ENCODE measurements at places on chromosomes 5 and 9. TPM values are rescaled to one million over a fixed set of nuclear protein-coding genes. Genes with fewer than 3 reads are reported as not detected.

DNA sequence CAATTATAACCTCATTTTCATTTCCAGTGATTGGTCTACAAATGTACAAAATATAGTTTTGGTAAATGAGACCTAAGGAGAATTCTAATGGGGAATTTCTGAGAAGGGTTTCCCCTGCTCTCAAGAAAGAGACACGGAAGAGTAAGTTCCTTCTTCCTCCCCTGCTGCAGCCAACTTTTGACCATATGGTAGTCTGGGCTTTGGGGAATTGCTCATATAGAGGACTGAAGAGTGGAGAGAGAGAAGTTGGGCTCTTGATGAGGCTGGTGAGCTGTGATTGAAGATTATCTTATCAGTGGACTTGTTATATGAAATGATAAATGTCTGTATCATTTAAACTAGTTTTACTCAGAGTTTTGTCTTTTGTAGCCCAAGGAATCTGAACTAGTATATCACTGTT lies 4.3 kb upstream of the LNPEP start:
- H3K27me3 ChIP-seq = no peaks in the 10 kb centered on the region
- H3K36me3 ChIP-seq = no peaks in the 10 kb centered on the region
- no peak overlapping the region for H3K27ac ChIP-seq
- no peak for DNase-seq
- H3K4me3 ChIP-seq = no peak overlapping the region

MLLT3 gene
- total RNA-seq = 26.6 TPM

SPDL1 gene
- total RNA-seq = 19.1 TPM

GAPT gene
- total RNA-seq = 1.8 TPM

DNA sequence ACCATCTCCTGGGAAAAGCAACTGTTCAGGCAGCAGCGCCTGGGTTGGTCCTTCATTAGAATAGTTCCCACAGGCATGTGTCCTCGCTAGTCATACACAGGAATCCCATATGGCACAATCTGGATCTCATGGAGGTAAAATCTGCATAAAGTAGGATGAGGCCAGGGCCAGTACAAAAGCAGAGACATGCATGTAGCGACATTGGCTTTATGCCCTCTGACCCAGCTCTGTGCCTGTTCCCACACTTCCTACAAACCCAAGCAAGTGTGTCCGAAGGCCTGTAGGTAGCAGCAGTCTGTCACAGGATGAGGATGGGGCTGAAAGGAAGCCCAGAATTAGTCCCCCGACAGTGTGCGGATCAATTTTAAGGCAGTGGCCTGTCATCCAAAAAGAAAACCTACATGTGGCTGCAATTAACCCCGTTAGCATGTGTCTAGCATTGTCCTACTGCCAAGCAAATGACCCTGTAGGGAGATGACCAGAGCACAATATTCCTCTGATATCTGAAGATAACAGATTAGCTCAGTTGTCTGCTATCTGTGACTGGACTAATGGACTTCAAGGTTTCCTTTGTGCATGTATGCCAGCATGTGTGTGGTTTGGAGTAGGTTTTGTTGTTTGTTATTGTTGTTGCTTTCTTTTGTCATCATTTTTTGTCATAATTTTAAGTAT lies 178.8 kb downstream of the TMEM161B start:
- no peaks in the 10 kb centered on the region for H3K4me1 ChIP-seq
- H3K36me3 ChIP-seq = no peaks in the 10 kb centered on the region
- no peak overlapping the region for H3K4me3 ChIP-seq
- H3K27ac ChIP-seq = no peak overlapping the region
- H3K27me3 ChIP-seq = no peaks in the 10 kb centered on the region

DNA sequence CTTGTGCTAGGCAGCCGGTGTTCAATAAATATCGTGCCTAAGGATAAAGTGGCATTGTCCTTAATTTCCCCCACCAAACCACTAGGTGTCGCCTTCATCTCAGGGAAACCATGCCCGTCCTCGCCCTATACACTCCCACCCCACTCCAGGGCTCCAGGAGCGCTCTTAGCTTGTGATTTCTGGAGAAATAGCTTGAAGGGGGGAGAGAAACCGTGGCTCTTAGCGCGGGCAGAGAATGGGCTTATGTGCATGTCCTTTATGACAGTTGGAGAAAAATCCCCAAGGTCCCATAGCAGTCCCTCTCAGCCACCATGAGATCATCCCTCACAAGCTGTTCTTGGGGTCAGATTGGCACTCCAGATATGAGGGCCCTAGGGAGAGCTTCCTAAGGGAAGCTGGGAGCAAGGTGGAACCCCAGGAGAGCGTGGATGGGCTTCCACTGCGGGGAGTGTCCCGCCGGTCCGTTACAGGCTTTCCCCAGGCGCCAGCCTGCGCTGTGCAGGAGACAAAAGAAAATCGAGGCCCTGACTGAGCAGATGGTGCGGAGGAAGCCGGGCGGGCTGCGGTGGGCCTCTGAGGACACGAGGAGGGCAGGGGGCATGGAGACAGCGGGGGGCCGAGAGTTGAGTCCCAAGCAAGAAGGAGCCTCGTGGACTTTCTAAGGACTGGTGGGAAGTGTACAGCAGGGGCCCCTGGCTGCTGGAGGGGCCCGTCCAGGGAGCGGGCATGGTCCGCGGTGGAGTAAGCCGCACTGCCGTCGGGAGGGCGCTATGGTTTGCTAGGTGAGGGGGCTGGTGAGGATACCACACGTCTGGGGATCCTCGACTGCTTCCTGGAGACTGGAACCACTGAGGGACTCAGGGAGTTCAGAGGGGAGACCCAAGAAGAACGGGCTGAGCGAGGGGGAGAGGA lies 750 bp upstream of the NPR2 start:
- H3K27me3 ChIP-seq = no peaks in the 10 kb centered on the region
- H3K27ac ChIP-seq = no peak overlapping the region
- DNase-seq = peak; percentile 39

DNA sequence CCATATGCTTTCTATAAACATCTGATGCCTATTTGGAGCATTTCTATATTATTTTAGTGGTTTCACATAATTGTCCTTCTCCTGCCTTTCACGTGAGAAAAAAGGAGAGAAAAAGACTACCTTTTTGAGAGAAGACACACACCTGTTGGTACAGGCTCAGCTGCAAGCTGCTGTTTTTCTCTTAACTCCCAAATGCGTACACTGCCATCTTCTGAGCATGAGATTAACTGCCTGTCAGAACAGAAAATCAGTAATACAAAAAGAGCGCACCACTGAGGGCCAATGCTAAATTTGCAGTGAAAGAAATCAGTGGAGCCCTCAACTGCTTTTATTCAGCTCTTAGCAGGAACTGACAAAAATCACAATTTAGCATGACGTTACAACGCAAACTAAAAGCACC lies 54.9 kb downstream of the WDR41 start:
- no peak overlapping the region for H3K27ac ChIP-seq
- H3K4me3 ChIP-seq = no peak overlapping the region
- H3K27me3 ChIP-seq = no peaks in the 10 kb centered on the region

- no peaks in the 10 kb centered on the region for H3K27me3 ChIP-seq
- H3K36me3 ChIP-seq = no peaks in the 10 kb centered on the region
- H3K4me3 ChIP-seq = no peak overlapping the region
- no peak overlapping the region for H3K27ac ChIP-seq
These were observed 16.3 kb upstream of the NANS start for GRCh38 chr9:98040212-98040611.

DNA sequence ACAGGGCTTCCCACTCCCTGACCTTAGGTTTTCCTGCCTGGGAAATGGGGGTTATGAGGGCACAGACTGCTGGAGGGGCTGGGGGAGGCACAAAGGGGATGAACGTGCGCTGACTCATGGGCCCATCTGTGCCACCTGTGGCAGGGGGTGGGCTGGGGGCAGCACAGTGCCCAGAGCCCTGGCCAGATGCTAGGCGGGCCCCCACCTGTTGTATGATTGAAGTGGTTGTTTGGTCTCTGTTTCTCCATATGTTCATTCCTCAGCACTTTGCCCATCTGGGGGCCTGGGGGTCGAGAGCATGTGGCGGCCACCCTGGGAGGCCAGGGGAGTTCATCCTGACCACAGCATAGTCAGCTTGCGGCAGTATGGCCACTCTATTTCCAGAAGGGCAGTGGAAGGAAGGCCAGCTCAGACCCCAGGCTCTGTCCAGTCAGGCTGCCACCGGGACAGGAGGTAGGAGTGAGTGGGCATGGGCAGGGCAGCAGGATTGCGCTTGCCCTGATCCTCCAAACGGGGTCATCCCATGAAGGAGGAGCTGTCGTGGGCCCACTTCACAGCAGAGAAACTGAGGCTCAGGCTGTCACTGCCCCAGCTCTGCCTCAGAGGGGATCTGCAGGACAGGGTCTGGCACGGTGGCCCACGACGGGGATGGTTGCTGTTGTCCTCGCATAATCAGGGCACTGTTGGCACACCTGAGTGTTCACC lies 841 bp upstream of the NINJ1 start:
- H3K4me1 ChIP-seq = peaks cover 49% of the 10 kb centered on the region
- H3K36me3 ChIP-seq = no peaks in the 10 kb centered on the region
- H3K27me3 ChIP-seq = no peaks in the 10 kb centered on the region
- H3K27ac ChIP-seq = peak overlapping the region; percentile 82

Measured in natural killer cell (primary cell).